Effector memory CD8-positive, alpha-beta T cell (primary cell): ENCODE measurements at places on chromosomes 13 and 19.

- no peak for DNase-seq
- H3K4me1 ChIP-seq: peaks cover 3% of the 10 kb centered on the region
- no peaks in the 10 kb centered on the region for H3K36me3 ChIP-seq
- no peak overlapping the region for H3K27ac ChIP-seq
- no peak overlapping the region for H3K4me3 ChIP-seq
Measured at GRCh38 chr13:33489563-33489962, 204.0 kb upstream of the STARD13 start.

DNA sequence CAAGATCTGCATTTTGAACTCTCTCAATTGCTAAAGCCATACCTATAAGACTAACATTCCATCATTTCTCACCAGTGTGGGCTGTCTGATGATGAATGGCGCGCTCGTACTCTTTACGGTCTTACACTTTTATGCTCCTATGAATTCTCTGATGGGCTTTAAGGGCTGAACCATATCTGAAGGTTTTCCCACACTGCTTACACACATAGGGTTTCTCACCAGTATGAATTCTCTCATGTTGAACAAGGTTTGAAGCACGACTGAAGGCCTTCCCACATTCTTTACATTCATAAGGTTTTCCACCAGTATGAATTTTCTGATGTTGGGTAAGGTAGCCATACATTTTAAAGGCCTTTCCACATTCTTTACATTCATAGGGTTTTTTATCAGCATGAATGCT is 18.8 kb upstream of the ZNF607 start:
- no peak overlapping the region for H3K27ac ChIP-seq
- no peaks in the 10 kb centered on the region for H3K27me3 ChIP-seq

DNA sequence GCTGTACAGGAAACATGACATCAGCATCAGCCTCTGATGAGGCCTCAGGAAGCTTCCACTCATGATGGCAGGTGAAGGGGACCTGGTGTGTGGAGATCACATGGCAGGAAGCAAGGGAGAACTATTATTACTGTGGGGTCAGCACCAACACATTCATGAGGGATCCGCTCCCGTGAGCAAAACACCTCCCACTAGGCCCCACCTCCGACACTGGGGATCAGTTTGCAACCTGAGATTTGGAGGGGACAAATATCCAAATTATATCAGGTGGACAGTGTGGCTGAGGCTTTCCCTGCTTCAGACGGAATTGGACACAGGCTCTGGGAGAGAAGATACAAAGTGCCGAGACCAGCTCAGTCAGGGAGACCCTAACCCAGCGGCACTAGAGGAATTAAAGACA is 5.7 kb upstream of the ZNF792 start:
- DNase-seq: no peak
- H3K27ac ChIP-seq: no peak overlapping the region
- peaks cover 9% of the 10 kb centered on the region for H3K4me1 ChIP-seq
- H3K4me3 ChIP-seq: no peak overlapping the region
- peaks cover 17% of the 10 kb centered on the region for H3K36me3 ChIP-seq

DNA sequence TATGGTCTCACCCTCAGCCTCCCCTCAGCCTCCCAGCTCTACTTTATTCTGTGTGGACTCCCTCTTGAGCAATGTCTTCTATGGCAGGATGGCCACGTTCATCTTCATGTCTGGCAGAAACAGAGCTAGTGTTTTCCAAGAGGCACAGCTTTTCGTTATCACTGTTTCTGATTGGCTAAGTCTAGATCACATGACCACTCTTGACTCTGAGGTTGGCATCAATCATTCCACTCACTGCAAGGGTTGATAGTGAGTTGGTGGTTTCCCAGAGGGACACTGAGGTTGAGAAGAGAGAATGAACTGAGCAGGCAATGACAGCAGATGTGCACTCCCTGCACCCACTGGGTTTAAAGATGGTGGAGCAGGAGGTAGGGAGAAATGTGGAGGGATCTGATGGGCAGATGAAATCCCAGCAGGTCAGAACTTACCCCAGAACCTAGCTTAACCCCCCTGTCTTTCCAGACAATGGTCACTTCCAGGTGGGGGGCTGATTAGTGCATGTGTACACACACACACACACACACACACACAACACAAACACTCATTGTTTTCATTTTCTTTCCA is 26.3 kb upstream of the UQCRFS1 start:
- H3K36me3 ChIP-seq: peaks cover 3% of the 10 kb centered on the region
- H3K27ac ChIP-seq: no peak overlapping the region
- DNase-seq: no peak
- H3K27me3 ChIP-seq: peaks cover 19% of the 10 kb centered on the region
- no peaks in the 10 kb centered on the region for H3K4me1 ChIP-seq
- H3K4me3 ChIP-seq: no peak overlapping the region

DNA sequence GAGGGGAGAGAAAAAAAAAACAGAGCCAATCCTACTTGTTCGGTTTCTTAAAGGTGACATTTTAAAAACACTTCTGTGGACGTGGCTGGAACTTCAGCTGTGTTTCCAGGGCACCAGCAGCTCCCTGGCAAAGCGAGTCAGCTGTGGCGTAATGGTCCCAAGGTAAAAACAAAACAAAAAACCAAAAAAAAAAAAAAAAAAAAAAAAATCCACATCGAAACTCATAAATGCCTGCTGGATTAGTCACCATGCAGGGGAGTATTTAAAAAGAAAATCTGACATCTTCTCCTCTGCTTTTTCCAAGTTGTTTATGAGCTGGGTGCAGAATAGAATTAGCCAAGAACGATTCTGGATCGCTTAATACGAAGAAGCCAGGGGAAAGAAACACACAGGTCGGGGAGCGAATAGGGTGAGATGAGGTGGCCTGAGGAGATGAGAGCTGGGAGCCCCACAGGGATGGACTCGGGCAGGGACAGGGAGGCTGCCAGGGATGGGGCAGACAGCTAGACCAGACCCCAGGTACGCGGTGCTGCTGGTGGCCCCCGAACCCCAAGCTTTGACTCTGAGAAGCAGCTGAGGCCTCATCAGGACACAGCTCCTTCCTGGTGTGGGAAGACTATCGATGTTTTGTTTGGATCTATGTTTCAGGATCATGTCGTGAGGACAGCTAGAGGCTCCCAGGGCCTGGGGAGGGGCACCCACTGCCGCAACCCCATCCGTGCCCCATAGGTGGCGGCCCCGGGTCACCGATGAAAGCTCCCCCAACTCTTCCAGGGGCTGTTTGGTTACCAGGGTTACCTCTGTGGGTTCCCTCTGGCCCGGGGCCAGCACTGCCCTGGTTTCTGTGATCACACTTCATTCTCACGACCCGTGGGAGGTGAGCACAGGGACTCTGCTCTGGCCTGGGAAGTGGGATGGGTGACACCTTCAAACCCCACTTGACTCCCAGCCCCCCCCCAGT is 3.1 kb upstream of the CTXN1 start:
- peaks cover 14% of the 10 kb centered on the region for H3K4me1 ChIP-seq
- peaks cover 54% of the 10 kb centered on the region for H3K36me3 ChIP-seq
- peak; percentile 84 for DNase-seq
- H3K27ac ChIP-seq: peak overlapping the region; percentile 56

GRCh38 chr19:2550431-2551171 is 74.7 kb downstream of the GADD45B start:
- no peak overlapping the region for H3K27ac ChIP-seq
- no peak for DNase-seq
- H3K27me3 ChIP-seq: no peaks in the 10 kb centered on the region
- H3K4me3 ChIP-seq: no peak overlapping the region
- peaks cover 15% of the 10 kb centered on the region for H3K4me1 ChIP-seq

GRCh38 chr19:47719047-47719859 is 6.0 kb downstream of the EHD2 start:
- H3K4me3 ChIP-seq: no peak overlapping the region
- H3K27ac ChIP-seq: no peak overlapping the region
- H3K36me3 ChIP-seq: no peaks in the 10 kb centered on the region

- H3K27me3 ChIP-seq: peaks cover 44% of the 10 kb centered on the region
- peaks cover 16% of the 10 kb centered on the region for H3K4me1 ChIP-seq
- peaks cover 24% of the 10 kb centered on the region for H3K36me3 ChIP-seq
- no peak overlapping the region for H3K4me3 ChIP-seq
- DNase-seq: no peak
- no peak overlapping the region for H3K27ac ChIP-seq
Measured at GRCh38 chr13:113001241-113002140, 32.5 kb downstream of the MCF2L start.

GRCh38 chr13:106113796-106114195 is 421.7 kb downstream of the EFNB2 start:
- no peaks in the 10 kb centered on the region for H3K27me3 ChIP-seq
- no peak for DNase-seq
- H3K36me3 ChIP-seq: no peaks in the 10 kb centered on the region
- no peak overlapping the region for H3K4me3 ChIP-seq
- no peaks in the 10 kb centered on the region for H3K4me1 ChIP-seq

DNA sequence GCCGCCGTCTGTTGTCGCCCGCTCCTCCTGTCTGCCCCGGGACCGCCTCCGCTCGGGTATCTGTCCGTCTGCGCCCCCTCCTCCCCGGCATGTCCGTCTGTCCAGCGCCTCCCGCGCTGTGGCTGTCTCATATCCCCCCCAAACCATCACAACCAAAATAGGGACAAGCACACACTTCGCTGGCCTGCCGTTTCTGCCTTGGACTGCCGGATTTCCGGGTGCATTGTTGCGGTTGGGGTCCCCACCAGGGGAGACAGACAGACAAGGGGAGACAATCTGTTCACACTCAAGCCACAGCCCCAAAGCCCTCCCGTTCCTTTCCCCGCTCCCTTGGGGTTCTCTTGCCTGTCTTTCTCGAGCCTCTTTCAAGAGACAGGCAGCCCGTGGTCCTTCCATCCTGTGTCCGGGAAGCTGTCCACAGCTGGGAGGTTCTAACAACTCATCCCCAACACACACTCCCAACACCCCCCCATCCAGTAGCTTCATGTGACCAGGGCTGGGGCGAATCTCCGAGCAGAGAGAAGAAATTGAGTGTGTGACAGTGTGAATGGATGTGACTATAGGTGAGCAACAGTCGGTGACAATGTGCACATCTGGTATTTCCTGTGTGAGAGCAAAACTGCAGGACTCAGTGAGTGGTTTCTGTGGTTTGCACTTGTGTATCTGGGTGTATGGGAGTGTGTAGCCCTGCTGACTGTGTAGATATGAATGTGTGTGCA is 16.5 kb upstream of the FOSB start:
- H3K4me3 ChIP-seq: peak overlapping the region; percentile 95
- peaks cover 66% of the 10 kb centered on the region for H3K36me3 ChIP-seq
- DNase-seq: peak; percentile 69

- H3K4me1 ChIP-seq: peaks cover 51% of the 10 kb centered on the region
- H3K27ac ChIP-seq: peak overlapping the region; percentile 98
- no peaks in the 10 kb centered on the region for H3K27me3 ChIP-seq
- H3K36me3 ChIP-seq: peaks cover 47% of the 10 kb centered on the region
- peak overlapping the region; percentile 85 for H3K4me3 ChIP-seq
Measured at GRCh38 chr19:41872775-41873647, 4.1 kb upstream of the CD79A start.

DNA sequence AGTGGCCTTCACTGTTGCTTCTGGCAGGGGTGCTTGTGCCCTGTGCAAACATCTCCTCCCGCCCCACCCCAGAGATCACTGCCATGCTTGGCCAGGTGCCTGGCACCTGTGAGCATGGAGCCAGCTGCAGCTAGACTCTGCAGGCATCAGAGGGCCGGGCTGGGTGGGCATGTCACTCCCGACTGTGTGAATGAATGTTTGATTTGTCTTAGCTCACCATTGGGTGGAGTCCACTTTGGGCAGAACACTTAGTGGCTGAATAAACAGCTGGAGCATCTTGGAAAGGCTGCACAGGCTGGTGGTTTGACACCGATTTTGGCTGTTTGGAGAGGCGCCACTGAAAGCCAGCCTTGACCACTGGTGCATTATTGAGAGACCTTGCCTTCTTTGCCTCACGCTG is 267.3 kb downstream of the DLEU7 start:
- DNase-seq: no peak
- H3K4me3 ChIP-seq: no peak overlapping the region
- no peaks in the 10 kb centered on the region for H3K36me3 ChIP-seq
- no peaks in the 10 kb centered on the region for H3K4me1 ChIP-seq
- H3K27ac ChIP-seq: no peak overlapping the region

GRCh38 chr19:19656451-19657396 is 6.8 kb downstream of the ATP13A1 start:
- no peak overlapping the region for H3K4me3 ChIP-seq
- no peak overlapping the region for H3K27ac ChIP-seq
- peaks cover 71% of the 10 kb centered on the region for H3K36me3 ChIP-seq
- DNase-seq: no peak
- H3K4me1 ChIP-seq: peaks cover 13% of the 10 kb centered on the region
- no peaks in the 10 kb centered on the region for H3K27me3 ChIP-seq

- no peak overlapping the region for H3K27ac ChIP-seq
- no peak overlapping the region for H3K4me3 ChIP-seq
- DNase-seq: no peak
- peaks cover 4% of the 10 kb centered on the region for H3K27me3 ChIP-seq
Measured at GRCh38 chr13:31756346-31756745, 17.0 kb downstream of the RXFP2 start.
